ENCODE measurements at places on chromosomes 2 and 18.

DNA sequence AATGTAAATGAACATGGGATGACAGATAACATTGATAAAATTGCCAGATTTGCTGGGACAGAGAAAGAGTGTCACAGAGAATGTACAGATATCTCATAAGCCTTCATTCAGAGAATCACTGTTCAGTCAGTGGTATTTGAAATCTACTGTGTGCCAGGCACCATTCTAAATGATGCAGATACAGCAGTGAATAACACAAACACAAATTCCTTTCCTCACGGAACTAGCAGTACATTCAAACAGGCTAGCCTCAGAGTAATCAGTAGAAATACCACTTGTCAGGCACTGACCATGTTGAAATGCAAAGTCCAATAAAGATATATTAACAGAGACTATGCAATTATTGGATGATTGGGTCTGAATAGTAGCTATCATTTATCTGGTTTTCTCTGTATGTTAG lies 211.0 kb downstream of the RDH14 start:
- no peak for DNase-seq

GRCh38 chr2:46828491-46829230 lies 86.9 kb downstream of the MCFD2 start:
- no peak for DNase-seq

DNA sequence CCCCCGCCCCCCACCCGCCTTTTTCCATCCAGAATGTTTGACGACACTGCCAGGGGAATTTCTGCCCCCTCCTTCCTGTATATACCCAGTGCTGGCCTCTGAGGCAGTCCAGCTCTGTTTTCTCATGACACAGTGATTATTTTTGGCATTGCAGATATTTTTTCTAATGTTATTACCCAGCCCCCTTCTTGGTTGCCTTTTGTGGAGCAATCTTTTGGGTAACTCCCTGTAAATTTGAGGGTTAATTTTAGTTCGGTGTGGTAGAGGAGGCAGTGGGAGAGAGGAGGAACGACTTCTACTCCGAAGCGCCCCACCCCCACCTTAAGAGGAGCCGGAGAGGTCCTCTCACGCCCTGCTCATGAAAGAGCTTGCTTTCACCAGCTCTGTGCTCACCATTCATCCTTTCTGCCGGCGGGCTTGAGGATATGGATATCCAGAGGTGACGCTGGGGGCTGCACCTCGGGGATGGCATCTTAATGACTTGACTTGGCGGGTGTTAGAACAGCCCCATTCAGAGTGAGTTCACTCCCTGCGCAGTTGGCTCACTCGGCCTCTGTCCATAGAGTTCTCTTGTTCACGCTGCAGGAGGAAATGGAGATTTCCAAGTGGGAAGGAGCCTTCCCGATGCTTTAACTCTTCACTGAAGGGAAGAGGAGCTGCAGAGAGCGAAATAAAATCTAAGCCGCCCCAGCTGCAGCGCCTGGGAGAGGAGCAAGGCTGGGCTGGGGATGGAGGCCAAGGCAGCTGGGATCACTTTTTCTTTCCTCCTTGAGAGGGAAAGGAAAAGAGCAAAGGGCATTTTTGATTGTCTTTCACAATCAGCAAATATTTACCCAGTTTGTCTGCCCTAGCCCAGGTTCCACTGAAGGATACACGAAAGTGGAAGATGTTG lies 38.4 kb downstream of the EPAS1 start:
- peak; percentile 67 for DNase-seq

DNA sequence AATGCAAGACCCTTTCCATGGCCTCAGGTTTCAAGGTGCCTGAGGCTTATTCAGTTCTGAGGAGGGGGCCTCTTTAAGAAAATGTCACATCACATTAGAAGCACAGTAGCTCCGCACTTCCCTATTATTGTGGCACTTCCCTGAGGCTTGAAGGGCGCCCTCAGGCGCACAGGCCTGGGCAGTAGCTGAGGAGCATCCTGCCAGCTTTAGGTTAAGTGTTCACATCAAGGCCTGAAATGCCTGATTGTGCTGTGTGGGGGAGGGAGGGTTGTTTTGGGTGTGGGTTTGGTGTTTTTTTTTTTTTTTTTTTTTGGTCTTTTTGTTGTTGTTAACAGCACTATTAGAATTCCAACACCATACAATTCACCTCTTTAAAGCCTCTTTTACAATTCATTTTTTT lies 107.9 kb downstream of the CABLES1 start:
- DNase-seq: no peak

DNA sequence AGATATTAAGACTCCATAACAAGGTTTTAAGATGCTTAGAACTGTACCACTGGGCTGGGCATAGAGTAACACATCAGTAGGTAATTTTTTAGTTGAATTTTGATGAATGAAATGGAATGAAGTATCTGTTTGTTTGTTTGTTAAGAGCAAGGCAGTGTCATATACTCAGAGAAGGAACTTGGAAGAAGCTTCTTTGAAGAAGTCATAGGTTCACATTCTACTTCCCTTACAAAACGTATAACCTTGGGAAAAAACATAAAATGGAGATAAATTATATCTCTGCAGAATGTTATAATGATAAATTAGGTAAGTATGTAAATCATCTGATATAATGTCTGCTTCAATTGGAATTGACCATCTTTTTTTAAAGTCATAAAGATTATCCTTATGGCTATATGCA lies 122.1 kb upstream of the SLC39A10 start:
- DNase-seq: no peak

DNA sequence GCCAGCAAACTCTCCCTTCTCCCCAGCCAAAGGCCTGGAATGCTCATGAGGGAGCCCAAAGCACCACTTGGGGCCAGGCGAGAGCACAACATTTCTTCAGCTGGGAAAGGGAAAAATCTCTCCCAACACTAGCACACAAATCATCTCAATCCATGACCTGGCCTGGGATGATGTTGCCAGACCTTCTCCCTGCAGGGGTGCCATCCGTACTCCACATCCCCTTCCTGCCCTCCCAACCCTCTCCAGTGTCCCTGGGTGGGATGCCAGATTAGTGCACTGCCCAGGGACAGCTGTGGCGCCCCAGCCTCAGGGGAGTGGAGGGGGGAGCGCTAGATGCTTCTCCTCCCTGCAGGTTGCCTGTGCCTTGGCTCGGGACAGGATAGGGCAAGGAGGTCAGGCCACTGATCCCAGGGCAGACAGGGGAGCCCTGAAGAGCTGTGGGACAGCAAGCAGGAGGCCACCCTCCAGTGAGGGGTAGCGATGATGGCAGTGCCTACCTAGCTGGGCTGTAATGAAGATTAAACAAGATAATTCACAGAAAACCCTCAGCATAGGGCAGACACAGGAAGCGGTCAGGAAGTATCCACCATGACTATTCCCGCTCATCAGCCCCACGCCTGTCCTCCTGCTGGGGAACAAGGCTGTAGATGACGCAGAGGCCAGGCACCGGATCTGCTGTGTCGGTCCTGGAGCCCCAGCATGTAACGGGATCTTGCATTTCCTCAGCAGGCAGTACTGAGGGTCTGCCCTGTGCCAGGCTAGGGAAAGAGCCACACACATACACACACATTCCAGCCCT lies 31.1 kb downstream of the SERTAD2 start:
- DNase-seq: no peak

- DNase-seq: no peak
Measured at GRCh38 chr2:237408335-237409000, 5.5 kb downstream of the COL6A3 start.

- no peak for DNase-seq
Measured at GRCh38 chr2:232576995-232577394, 26.5 kb downstream of the EIF4E2 start.

GRCh38 chr2:235689427-235689853 lies 195.6 kb downstream of the AGAP1 start:
- DNase-seq: no peak

- DNase-seq: no peak
Measured at GRCh38 chr2:100365434-100365833, 43.1 kb upstream of the LONRF2 start.

DNA sequence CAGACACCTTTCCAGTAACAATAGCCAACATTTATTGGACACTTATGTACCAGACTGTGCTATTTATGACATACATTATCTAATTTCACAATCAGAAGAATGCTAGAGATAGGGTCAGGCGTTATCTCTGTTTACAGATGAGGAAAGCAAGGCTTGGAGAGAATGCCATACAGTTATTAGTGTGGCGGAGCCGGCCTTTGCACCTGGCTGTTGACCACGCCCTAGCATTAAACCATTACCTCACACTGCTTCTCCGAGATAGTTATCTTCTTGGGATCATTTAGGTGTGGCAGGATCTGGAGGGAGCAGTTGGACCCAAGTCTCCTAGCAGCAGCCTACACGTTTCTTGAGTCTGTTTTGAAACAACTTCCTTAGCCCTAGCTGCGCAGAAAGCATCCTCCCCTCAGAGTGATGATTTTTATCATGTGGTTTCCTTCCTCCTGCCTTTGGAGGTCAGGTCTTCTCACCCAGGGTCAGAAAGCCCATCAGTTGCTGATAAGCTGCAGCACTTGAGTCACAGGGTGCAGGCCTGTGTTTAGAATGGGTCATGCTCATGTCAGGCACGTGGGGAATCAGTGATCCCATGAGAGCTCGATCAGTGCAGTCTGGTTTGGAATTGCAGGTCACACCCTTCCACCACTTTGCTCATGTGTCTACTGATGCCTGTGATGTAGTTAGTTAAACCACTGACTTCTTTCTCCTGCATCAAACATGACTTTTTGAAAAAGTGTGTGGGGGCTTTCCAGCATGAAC lies 118.2 kb downstream of the SPTBN1 start:
- DNase-seq: no peak

DNA sequence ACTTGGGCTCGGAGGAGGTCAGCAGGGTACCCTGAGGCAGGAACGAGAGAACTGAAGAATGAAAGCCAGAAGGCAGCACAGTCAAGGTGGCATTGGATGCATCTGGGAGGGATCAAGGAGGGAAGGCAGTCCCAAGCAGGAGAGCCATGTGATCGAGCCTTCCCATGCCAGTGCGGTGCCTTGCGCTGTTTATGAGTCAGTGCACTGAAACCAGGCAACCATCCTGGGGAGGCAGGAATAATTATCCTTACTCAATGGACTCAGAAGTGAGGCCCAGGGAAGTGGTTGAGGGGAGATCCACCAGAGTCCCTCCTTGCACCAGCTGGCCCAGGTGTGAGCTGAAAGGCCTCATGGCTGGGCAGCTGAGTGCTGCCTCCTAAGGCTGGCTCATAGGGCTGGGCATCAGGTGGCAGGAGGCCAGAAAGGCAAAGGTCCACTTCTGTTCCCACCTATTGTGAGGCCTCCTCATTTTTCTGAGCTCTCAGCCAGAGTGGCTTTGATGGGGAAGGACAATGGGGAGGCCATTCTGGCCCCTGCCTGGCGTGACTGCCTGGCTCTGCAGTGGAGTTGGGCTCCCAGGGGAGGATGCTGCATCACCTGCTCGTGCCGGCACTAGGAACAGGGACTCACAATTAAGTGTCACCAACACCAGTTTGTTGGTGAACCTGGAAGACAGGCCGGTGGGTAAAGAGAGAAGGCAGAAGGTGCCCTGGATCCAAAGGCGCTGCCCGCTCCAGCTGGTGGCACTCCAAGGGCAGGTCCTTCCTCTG lies 82.3 kb downstream of the TFCP2L1 start:
- DNase-seq: no peak

GRCh38 chr2:236871500-236872001 lies 214.1 kb upstream of the COPS8 start:
- DNase-seq: peak; percentile 57

- DNase-seq: no peak
Measured at GRCh38 chr2:99158599-99158998, 3.8 kb downstream of the LIPT1 start.

GRCh38 chr2:28137221-28137620 lies 246.7 kb downstream of the BABAM2 start:
- DNase-seq: peak; percentile 29

- DNase-seq: no peak
Measured at GRCh38 chr18:9364242-9364641, 29.7 kb downstream of the TWSG1 start.

DNA sequence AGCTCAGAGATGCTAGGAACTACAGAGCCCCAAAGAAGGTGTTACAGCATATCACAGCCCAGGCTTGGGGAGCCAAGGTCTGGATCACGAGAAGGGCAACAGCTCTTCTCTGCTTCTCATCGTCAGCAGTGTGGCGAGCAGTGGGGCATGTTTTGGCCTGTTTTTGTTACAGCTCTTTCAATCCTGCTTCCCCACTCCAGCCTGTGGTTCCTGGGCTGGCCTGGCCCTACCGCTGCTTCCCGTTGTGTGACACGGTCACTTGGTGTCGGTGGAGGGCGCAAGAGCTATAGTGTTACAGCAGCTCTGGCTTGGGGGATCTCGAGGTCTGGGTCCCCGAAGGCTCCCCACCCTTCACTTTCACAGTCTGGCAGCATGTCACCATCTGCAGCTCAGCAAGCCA lies 870.2 kb downstream of the CBLN2 start:
- DNase-seq: no peak

- no peak for DNase-seq
Measured at GRCh38 chr18:37721544-37722522, 156.2 kb upstream of the CELF4 start.

DNA sequence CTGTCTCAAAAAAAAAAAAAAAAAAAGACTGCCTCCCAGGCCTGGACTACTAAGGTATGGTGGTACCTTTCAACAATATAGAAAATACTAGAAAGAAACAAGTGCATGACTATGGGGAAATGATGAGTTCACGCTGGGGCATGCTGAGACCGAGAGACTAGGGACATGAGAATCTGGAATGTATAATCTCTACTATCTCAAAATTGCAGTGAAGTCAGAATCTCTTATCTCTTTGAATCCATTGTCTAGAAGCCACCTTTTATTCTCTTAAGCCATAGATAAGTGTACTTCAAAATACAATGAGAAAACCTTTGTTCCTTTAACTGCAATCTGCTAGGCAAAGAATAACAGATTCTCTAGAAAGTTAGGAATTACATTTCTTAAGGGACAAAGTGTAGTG lies 5.6 kb downstream of the FRZB start:
- no peak for DNase-seq

GRCh38 chr2:134029418-134029817 lies 224.5 kb upstream of the MGAT5 start:
- DNase-seq: no peak

DNA sequence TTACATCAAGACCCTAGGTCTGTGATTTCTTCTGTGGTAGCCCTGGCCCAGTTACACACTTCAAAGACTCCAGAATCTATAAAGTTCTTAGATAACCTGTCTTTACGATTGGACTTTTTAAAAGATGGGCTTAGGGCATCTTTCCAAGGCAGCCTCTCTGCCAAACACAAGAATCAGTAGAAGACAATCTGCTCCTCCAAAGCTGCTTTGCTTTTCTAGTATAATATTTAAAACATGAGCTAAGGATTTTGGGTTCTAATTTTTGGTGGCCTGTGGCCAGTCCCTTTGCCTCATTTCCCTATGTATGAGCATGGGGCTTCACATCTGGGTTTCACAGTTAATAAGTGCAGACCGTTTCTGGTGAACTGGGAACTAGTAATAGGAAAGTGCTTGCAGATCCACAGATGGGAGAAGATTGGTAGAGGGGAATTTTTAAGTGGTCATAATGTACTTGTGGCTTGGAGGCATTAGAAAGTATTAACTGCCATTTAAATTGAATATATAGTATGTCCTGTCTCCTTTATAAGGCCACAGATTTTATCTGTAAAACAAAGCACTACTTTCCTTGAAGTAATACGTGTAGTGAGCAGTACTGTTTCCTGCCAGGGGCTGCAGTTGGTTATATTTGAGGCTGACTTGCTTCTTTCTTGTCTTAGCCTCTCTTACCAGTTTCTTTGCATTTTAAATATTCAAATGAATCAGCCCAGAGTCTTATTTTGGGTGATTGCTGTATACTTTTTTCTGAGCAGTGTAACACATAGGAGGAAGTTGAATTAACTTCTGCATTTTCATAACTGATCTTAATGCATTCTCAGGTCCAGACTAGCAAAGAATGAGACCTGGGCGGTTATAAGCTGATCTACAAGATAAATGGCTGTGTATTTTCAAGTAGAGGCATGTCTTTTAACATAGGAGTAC lies 1.5 kb downstream of the ARPC2 start:
- no peak for DNase-seq

- no peak for DNase-seq
Measured at GRCh38 chr2:8539743-8540551, 141.9 kb upstream of the ID2 start.

Measured in hepatic stellate cell (primary cell).